Adipose tissue (tissue), 3 donors: ENCODE measurements at places on chromosomes 5 and 9. TPM values are rescaled to one million over a fixed set of nuclear protein-coding genes. Genes with fewer than 3 reads are reported as not detected.

CXXC5 gene
- polyA plus RNA-seq, result 52.3 TPM

IRX1 gene
- polyA plus RNA-seq, result 0.79 TPM

CCDC180 gene
- polyA plus RNA-seq, result 2.3 TPM

TAF7 gene
- polyA plus RNA-seq, result 59.1 TPM

HINT2 gene
- polyA plus RNA-seq, result 54.7 TPM

RORB gene
- polyA plus RNA-seq, result 0.45 TPM

AP3B1 gene
- polyA plus RNA-seq, result 19.3 TPM

ARHGEF37 gene
- polyA plus RNA-seq, result 2.9 TPM

PCDHGC4 gene
- 0.34 TPM for polyA plus RNA-seq

GPR151 gene
- not detected for polyA plus RNA-seq

PCDHA9 gene
- polyA plus RNA-seq, result not detected

STXBP1 gene
- 12.7 TPM for polyA plus RNA-seq

KLF4 gene
- polyA plus RNA-seq, result 168 TPM

OR1Q1 gene
- not detected for polyA plus RNA-seq

PCDHA6 gene
- 0.49 TPM for polyA plus RNA-seq

LRRC70 gene
- polyA plus RNA-seq, result 1.0 TPM

DDX46 gene
- polyA plus RNA-seq, result 19.3 TPM
